Amniotic stem cell (primary cell): ENCODE measurements at places on chromosomes 11 and 22.

DNA sequence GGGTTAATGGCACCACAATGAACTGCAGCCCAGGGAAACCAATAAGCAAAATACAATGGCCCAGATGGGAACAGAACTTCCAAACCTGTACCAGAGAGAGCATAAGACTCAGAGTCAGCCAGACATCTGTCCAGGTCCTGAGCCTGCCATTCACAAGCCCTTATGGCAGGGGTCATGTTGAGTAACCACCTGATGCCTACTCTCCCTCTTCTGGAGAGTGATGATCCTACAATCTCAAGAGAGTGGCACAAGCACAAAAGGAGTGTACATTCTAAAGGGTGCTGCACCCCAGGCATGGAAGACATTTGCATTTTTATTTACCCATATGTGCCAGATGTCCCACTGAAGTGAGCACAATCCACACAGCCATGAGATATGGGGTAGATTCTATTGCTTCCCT is 10.6 kb downstream of the TENM4 start:
- no peak for DNase-seq

DNA sequence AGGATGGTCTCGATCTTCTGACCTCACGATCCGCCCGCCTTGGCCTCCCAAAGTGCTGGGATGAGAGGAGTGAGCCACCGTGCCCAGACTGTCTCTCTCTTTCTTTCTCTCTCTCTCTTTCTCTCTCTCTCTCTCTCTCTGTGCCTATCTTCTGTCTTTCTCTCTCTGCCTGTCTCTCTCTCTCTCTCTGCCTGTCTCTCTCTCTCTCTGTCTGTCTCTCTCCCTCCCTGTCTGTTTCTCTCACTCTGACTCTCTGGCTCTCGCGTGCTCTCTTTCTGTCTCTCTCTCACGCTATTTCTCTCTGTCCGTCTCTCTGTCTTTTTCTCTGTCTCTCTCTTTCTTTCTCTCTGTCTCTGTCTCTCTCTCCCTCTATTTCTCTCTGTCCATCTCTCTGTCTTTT is 3911.2 kb upstream of the OR11H1 start:
- DNase-seq: no peak

- no peak for DNase-seq
These were observed 28.8 kb downstream of the HIRA start for GRCh38 chr22:19402642-19403191.

GRCh38 chr11:123159183-123159857 is 35.7 kb downstream of the CLMP start:
- no peak for DNase-seq

DNA sequence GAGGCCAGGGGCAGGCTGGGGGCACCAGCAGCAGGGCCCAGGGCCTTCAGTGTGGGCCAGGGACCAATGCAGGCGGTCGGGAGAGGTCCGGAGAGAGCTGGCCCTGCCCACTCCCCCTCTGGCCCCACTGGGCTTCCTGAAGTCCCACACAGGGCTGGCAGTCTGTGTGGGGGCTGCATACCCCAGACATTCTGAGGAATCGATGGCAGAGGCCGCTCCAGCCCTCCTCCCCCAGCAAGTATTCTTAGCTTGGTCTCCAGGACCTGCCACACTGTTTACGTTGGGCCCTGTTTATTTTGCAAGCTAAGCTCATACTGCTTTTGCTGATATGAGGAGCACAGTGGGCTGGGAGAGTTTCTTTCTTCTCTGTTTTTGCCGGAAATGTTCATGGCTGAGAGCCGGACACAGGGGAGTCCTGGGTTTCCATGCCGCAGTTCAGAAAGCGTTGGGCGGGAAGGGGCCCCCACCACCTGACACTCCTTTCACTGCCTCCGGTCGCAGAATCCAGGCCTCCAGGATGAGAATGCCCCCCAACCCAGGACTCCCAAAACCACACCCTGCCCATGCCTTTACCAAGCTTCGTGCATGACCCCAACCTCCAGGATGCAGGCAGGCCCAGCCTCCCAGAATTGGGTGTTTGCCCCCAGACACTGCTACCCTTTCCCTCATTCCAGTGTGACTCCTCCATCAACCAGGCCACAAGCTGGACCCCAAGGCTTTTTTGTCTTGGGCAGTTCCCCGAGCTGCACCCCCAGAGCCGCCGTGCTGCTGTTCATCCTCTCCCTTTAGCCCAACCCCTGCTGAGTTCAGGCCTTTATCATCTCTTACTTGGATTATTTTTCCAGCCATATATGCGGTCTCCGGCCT is 81.8 kb upstream of the KCNQ1OT1 start:
- DNase-seq: no peak

DNA sequence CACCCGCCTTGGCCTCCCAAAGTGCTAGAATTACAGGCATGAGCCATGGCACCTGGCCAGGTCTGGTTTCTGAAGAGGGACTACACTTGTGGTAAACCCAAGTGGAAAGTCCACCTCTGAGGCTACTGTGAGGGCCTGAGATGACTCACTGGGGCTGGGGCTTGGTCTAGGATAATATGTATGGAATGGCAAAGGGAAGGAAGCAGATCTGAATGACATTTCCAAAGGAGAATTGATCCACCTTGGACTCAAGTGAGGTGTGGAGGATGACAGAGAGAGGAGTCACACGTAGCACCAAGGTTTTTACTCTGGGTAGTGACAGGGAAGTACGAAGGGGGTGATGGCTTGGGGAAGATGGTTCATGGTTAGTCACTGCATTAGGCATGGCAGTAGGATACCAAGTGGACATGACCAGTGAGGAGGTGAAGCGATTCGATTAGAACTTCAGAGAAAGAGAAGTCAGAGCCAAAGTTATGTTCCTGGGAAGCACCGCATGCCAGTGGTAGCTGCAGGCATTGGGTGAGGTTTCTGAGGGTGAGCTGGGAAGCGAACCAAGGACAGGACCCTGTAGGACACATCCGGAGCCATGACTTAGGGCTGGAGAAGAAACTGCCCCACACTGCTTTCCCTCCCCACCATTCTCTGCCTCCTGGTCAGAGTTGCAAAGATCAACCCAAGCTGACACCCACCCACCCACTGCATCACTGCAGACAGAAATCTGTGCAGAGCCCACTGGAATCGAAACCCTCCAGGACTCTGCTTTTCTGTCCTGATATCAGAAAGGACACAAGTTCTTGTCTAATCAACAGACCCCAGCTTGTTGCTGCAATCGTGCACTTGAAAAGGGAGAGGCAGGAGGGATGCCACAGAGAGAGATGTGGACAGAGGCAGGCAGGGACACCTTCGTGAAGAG is 13.0 kb upstream of the BCL9L start:
- no peak for DNase-seq

DNA sequence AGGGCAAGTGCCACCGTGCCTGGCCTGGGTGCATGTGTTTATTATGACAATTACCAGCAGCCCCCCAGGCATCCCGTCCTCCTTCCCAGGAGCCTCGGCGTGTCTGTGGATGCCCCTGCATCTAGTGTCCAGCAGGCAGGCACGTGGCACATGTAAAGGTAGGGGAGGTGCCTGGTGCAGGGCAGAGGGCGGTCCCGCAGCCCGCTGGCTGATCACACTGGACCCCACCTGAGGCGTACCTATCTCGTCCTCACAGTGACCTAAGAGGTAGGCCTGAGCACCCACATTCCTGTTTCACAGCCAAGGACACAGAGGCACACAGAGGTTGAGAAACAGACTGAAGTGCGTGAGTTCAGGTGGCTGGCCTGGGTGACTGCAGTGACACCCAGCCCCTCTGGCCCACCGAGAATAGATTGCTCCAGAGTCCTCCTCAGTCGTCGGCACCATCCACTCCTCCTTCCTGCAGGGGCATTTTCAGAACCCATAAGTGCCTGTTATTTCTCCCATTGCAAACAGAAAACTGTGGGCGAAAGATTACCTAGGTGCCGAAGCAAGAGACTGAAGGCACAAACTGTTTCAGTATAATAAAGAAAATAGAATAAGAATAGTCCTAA is 3.0 kb upstream of the PHRF1 start:
- no peak for DNase-seq

DNA sequence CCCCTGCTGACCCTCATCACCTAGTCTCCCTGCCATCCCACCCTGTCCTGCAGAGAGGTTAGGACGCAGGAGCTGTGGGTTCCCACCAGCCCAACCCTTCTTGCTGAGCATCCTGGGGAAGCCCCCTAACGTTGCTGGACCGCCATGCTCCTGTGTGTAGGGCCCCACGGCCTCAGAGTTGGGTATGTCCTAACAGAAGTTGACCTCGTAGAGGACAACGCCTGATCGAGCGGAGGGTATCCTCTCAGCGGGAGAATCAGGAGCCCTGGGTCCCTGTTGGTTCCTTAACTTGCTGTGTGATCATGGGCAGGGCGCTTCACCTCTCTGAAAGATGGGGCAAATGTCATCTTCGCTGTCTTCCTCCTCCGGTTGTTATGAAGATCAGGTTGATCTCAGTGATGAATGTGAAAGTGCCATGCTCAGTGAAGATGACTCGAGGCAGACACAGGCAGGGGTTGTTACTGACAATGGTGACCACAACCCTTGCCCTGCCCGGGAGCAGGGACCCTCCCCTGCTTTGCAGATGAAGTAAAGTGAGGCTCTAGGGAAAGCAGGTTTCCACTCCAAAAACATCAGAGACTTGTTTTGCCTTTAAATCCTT is 19.3 kb upstream of the CD5 start:
- no peak for DNase-seq

DNA sequence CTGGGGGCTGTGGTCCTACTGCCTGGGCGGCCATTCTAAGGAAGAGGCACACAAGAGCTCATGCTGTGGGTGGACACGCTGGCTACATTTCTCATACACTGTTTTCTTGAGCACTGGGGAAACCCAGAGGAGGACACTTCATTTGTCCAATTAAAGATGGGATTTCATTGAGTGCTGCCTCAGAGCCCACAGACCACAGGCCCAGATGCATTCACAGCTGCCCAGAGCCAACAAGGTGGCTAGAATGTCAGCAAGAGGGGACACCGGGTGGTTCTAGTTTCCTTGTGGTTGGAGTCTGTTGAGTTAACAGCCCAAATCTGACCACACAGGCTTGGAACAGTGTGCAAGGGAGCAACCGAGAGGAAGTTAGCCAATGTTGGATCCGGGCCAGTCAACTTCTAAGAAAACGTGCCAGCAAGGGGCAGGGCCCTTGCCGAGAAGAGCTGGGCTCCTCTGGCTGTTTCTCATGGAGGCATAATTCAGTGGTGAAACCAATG is 35.0 kb upstream of the SORL1 start:
- DNase-seq: no peak

GRCh38 chr11:94630221-94630620 is 63.1 kb downstream of the PIWIL4 start:
- no peak for DNase-seq

DNA sequence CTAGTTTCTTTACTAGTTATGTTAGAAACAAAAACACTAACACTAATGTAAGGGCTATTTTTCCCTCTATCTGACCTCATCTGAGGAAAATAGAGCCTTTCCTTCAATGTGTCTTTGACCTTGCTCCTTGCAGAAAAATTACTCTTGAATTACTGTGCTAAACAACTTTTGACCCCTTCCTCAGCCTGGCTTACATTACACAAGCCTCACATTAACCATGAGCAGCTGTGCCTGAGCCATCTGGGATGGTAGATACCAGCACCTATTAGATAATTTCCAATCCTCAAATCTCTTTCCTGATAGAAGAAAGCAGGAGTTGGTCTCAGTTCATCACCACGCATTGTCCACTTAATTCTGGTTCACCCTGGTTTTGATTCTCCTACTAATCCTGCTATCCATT is 134.4 kb upstream of the NCAM1 start:
- no peak for DNase-seq

- no peak for DNase-seq
These were observed 27.8 kb downstream of the AP2A2 start for GRCh38 chr11:953512-953911.

DNA sequence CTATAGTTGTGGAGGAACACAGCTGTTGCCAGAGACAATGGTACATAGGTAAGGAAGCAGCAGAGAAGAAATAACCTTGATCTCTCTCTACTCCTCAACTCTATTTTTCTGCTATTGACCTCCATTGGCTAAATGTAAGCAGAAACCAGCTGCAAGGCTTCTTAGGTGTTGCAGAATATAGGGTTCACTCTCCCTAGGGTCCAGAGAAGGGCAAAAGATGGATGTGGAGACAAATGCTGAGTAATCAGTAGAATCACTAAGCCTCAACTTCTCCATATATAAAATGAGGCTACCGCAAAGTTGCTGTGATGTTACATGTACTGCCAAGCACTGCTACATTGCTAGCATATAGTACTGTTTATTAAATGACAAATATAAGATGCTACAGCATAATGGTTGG is 120.6 kb downstream of the PDE3B start:
- no peak for DNase-seq

GRCh38 chr22:36334821-36335603 is 52.8 kb downstream of the MYH9 start:
- DNase-seq: no peak

GRCh38 chr11:79052544-79052943 is 388.3 kb downstream of the TENM4 start:
- no peak for DNase-seq

DNA sequence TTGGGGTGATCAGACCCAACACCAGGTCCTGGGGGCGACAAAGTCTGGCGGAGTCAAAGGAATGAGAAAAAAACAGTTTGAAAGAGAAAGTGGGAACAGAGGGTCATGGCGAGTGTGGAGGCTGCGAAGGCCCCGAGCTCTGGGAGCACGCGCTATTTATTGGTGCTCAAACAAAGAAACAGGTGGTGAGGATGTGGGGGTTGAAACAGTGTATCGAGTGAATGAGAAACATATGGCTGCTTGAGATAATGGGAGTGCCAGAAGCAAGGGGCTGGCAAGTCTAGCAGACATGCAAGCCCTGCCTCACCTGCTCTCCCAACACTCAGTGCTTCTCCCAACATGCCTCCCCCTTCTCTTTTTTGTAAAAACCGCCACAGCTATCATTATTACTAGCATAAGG is 7.8 kb upstream of the DUSP18 start:
- DNase-seq: no peak

DNA sequence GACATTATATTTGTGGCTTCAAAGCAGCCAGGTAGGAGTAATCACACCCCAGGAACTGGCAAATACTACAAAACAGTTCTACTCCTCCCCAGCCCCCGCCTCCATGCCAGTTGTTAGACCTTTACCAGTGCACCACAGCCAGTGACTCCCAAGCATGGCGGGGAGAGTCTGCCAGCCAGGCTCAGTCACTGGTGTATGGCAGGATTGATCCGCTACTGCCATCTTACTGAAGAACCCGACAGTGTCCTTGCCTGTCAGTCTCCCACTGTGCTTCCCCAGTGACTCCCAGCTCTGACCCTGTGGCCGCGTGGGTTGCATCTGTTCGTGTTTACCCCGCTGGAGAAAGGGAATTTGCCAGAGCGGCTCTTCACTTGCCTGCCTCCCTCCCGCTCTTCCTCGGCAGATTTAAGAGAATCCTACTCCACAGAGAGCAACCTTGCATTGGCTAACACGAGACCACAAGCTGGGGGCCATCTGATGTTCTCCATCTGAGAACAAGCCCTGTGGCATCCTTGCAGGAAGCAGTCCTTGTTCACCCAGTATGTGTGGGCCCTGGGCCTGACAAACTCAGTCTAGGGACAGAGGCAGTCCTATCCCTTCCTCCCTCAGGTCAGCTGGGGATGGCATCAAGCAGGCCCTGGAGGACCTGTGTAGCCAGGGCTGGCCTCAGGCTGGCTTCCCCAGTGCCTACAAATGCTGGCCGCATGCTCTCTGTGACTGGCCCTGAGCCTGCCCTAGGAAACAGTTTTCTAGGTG is 33.1 kb downstream of the GNAZ start:
- no peak for DNase-seq
